B cell (primary cell): ENCODE measurements at places on chromosomes 5 and 9.
A peak's percentile ranks its signal among the peaks of the same experiment; 100 is the strongest.

GRCh38 chr9:68747043-68747533 is 42.0 kb downstream of the PIP5K1B start:
- no peak for DNase-seq

GRCh38 chr9:122113574-122113973 is 20.5 kb upstream of the TTLL11 start:
- DNase-seq: no peak

DNA sequence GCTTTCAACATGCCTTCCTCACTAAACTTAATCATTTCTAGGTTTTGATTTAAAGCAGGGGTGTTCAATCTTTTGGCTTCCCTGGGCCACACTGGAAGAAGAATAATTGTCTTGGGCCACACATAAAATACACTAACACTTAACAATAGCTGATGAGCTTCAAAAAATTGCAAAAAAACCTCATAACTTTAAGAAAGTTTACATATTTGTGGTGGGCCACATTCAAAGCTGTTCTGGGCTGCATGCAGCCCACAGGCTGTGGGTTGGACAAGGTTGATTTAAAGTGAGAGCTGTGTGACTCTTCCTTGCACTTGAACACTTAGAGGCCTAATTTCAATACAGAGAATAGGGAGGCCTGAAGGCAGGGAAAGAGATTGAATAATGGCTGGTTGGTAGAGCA is 598.3 kb downstream of the EFNA5 start:
- no peak for DNase-seq

DNA sequence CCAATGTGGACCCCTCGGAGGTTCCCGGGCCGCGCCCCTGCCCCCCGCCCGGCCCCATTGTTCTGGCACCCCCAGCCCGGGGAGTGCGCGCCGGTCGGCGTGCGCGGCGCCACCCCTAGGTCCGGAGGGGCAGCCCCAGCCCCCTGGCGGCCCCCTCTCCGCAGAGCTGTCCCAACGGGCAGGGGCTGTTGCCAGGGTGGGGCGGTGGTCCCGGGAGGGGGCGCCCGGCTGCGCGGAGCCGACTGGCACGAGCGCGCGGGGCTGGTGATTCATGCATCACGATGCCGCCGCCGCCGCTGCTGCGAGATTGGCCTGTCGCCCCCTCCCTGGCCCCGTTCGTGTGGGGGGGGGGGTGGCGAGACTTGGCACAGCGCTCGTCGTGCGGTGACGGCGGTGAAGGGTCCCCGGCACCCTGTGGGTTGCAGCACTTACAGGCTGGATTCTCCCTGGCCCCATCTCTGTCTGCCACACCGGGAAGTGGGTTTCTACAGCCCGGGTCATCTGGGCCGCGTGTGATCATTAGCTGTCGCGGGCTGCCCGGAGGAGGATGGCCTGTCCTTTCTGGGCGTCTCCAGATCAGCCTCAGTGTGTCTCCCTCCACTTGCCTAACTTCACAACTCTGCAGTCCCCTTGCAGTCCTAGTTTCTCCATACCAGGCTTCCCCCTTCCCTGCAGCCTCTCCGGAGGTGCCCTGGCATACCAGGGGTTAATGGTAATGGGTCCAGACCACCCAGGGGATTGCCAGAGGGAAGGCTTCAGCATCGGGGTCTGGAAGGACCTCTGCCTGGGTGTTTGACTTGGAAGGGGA is 858 bp downstream of the NCS1 start:
- DNase-seq: peak; percentile 25

- no peak for DNase-seq
Measured at GRCh38 chr5:18114151-18114757, 480.0 kb downstream of the TAF11L14 start.

GRCh38 chr5:1827886-1828397 is 26.7 kb downstream of the NDUFS6 start:
- DNase-seq: no peak

DNA sequence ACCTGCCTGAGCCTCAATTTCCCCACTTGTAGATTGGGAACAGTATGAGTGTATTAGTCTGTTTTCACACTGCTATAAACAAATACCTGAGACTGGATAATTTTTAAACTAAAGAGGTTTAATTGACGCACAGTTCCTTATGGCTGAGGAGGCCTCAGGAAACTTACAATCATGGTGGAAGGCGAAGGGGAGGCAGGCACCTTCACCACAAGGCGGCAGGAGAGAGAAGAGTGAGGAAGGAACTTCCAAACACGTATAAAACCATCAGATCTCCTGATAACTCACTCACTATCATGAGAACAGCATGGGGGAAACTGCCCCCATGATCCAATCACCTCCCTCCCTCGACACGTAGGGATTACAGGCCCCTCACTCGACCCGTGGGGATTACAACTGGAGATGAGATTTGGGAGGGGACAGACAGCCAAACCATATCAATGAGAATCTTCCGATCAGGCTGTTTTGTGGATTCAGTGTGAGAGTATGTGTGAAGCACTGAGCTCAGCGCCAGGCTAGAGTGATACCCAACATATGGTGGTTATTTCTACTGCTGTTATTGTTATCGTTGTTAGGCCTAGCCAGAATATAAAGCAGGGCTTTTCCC is 14.6 kb upstream of the LMX1B start:
- DNase-seq: no peak

- DNase-seq: no peak
Measured at GRCh38 chr5:31722111-31722510, 83.2 kb downstream of the PDZD2 start.

DNA sequence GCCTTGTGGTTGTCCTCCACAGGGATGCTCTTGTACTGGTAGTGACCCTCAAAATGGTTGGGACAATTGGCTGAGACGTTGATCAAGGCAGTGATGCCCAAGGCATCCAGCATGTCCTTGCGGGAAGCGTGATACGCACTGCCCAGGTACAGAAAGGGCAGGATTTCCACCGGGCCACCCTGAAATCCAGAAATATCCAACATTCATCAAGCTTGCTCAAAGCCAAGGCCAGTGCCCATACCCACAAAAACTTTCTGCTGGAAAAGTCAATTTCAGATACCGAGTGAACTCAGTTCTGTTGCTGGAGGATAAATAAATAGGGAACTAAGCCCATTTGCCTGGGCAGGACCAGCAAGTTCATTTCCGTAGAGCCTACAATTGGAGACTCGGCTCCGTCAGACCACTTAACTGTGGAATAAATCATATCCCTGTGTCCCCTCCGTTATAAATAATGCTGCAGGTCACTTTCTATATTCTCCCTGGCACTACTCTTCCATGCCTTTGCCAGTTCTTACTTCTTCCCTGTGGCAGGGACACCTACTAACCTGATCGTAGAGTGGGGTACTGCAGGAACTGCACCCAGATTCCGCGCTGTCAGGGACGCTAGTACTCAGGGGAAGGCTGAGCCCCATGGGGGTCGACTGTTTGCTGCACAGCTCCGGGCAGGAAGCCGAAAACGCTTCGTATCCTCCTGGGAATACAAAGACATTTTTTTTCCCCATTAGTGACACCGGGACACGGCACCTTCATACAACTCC is 1.2 kb downstream of the DUSP1 start:
- no peak for DNase-seq

GRCh38 chr5:104353371-104353770 is 790.8 kb upstream of the NUDT12 start:
- DNase-seq: no peak

DNA sequence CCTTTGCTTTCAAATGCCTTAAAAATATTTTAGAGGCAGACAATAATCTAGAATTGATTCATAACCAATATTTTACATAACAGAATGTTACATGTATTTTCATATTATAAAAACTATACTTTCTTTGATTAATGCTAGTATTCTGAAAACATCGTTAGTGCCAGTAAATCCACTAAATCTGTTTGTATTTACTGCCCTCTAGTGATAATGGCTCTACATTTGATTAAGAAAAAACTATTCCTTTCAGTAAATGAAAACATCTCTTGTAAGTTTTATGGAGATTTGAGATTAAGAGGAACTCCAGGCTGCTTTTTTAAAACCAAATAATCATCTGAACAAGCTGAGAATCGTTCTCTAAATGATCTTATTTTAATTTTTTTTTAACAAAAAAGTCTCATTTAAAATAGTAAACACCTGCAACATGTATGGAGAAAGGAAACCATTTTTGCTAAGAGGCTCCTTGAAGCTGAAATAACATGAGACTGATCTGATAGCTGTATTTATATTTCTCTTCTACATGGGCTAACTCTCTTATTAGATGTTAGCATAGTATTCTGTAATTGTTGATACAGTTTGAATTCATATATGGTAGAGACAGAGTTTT is 424.7 kb downstream of the RAB3C start:
- DNase-seq: no peak

DNA sequence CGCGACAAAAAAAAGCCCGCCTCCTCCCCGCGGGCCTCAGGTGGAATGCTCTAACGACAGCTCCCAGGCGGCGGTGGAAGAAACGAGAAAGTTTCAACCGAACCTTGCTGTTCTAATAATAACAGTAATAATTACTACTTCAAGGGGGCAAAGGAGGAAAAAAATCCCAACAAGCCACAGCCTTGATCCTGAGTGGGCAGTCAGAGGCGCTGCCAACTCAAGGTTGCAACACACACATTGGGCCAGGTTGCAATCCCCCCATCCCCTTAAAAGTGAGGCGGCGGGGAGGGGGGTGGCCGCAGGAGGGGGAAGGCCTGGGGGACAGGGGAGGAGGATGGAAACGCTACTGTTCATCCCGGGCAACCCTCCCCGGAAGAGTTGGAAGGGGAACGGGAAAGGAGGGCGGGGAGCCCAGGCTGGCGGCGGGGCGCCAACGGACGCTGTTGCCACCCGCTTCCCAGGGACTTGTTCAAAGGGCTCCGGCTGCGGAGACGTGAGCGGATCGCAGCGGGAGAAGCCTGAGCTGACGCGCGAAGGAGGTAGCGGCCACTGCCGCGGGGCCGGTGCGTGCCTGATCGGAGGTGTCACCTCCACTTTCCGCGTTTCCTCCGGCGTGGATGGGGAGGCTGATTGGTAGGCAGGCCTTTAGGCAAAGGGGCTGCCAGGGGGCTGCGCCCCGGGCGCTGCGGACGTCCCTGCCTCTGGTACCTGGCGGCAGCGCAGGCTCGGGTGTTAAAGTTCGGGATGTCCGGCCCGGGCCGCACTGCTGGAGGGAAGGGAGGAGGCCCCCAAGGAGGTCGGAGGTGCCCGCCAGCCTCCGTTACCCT is 647 bp downstream of the SMARCA2 start:
- peak; percentile 72 for DNase-seq

- no peak for DNase-seq
Measured at GRCh38 chr9:107994648-107995047, 505.1 kb upstream of the KLF4 start.
